ENCODE measurements at places on chromosomes 16 and 17. TPM values are rescaled to one million over a fixed set of nuclear protein-coding genes. Genes with fewer than 3 reads are reported as not detected.

The CDT1 gene
- 79.6 TPM for total RNA-seq

DNA sequence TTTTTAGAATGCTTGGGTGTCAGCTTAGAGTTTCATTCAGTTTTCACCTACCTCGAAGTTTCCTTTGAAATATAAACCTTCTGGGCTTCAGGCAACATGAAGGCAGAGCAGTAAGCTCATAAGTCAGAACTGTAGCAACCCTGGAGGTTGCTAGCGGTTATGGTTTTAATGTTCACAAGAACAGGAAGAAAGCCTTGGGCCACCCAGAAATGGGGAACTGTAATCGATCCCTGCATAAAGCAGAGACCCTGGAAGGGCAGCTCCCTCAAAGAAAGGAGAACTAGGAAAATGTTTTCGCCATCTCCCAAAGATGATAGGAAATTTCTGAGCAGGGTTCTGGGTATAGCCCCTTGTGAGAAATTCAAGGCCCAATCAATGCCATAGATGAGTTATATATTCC is 47.8 kb upstream of the RASL10B start:
- H3K4me3 ChIP-seq, result no peak overlapping the region
- no peak overlapping the region for H3K27ac ChIP-seq
- no peaks in the 10 kb centered on the region for H3K4me1 ChIP-seq
- H3K36me3 ChIP-seq, result peaks cover 16% of the 10 kb centered on the region

DNA sequence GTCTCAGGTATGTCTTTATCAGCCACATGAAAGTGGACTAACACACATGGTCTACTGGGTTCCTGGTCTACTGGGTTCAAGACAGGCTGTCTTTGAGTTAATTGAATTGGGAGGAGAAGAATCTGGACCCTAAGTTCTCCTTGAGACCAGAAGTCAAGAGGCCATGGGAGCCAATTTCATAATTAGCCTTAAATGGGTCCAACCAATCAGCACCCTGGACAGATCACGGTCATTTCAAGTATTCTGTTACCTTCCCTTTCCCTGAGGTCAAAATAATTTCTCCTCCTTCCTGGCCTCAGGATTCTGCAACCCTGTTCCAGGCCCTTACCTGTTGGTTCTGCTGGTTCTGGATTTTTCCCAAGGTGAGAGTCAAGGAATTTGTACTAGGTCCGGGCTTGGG is 23.8 kb downstream of the OSBPL7 start:
- H3K4me1 ChIP-seq, result no peaks in the 10 kb centered on the region
- no peak overlapping the region for H3K4me3 ChIP-seq
- H3K27ac ChIP-seq, result no peak overlapping the region
- no peaks in the 10 kb centered on the region for H3K36me3 ChIP-seq

The KRT17 gene
- not detected for total RNA-seq

The PLCD3 gene
- 36.5 TPM for total RNA-seq

GRCh38 chr17:82257473-82257872 is 16.0 kb downstream of the CSNK1D start:
- peak; percentile 50 for DNase-seq
- H3K4me3 ChIP-seq, result no peak overlapping the region
- no peak overlapping the region for H3K27ac ChIP-seq
- H3K4me1 ChIP-seq, result peaks cover 5% of the 10 kb centered on the region
- H3K36me3 ChIP-seq, result peaks cover 55% of the 10 kb centered on the region
- H3K27me3 ChIP-seq, result no peaks in the 10 kb centered on the region

DNA sequence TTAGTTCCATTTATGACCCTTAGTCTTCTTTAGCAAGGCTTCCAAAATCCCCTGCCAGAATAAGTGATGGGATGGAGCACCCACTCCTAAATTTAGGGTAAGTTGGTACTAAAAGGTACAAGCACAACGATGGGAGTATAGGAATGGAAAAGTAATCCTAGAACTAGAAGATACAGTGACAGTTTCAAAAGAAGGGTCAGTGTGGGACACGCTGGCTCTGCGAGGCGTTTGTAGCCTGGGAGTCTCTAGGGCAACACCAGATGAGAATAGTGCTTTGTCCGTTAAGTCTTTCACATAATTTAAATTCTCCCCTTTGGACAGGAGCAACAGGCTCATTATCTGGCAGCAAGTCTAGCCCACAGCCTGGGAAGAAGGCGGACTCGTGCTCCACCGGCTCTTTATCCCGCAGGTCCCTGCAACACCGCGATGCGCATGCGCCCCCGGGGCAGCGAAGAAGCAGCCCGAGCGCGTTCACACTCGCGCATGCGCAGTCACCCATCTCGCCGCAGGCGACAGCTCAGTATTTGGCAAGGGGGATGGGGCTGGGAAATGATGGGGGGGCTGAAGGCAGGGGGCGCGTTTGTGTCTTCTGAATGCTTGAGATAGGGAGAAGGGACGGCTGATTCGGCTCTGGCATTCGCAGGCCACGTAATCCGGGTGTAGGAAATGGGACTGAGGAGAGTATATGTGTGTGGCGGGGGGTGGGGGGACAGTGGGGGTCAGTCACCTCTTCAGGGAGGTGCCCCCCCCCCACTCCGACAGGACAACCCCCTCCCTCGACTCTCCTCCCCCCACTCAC is 564 bp downstream of the SPOP start:
- DNase-seq, result peak; percentile 98
- H3K27ac ChIP-seq, result peak overlapping the region; percentile 98
- H3K36me3 ChIP-seq, result peaks cover 5% of the 10 kb centered on the region
- peaks cover 40% of the 10 kb centered on the region for H3K4me1 ChIP-seq
- H3K4me3 ChIP-seq, result peak overlapping the region; percentile 97

The PYY gene
- total RNA-seq, result not detected

DNA sequence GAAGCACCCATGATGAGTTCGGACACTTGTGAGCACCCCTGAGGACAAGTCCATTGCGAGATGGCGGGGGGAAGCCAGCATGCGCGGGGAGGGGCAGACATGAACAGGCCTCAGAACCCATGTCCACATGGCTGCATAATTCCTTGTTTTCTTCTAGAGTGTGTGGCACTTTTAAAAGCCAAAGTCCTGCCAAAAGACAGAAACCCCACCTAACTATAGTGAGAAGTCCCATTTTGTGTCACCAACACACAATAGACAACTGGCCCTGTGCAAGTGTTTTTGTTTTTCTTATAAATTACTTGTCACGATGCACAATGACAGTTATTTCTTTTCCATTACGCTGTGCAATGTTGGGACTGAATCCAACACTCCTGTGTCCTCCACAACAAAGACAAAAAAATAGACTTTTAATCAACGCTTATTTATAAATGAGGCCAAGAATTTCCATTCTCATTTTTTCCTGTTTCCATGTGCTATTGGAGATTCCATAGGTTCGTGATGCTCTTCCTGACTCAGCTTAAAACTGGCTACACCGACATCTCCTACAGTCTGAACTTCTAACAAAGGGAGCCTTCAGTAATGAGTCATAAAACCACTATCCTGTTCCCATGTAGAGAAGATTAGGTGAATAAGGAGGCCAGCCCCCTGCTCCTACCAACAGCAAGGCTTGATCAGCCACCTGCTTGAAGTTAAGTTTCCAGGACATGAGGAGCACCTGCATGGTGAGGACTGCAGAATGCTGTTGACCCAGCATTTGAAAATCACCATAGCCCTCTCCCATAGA is 98.9 kb downstream of the ZNF423 start:
- H3K4me1 ChIP-seq, result peaks cover 51% of the 10 kb centered on the region
- no peaks in the 10 kb centered on the region for H3K36me3 ChIP-seq
- H3K4me3 ChIP-seq, result no peak overlapping the region
- DNase-seq, result no peak

- no peaks in the 10 kb centered on the region for H3K4me1 ChIP-seq
- DNase-seq, result no peak
- peak overlapping the region; percentile 10 for H3K27ac ChIP-seq
- H3K4me3 ChIP-seq, result no peak overlapping the region
- H3K27me3 ChIP-seq, result no peaks in the 10 kb centered on the region
These were observed 66.4 kb downstream of the NDEL1 start for GRCh38 chr17:8502126-8502525.

The FOXJ1 gene
- total RNA-seq, result 4.5 TPM

- no peaks in the 10 kb centered on the region for H3K36me3 ChIP-seq
- H3K27me3 ChIP-seq, result peaks cover 33% of the 10 kb centered on the region
- peak overlapping the region; percentile 84 for H3K27ac ChIP-seq
- DNase-seq, result no peak
- peak overlapping the region; percentile 81 for H3K4me3 ChIP-seq
These were observed 23.7 kb downstream of the ARHGAP23 start for GRCh38 chr17:38451840-38452529.

The LITAFD gene
- not detected for total RNA-seq

DNA sequence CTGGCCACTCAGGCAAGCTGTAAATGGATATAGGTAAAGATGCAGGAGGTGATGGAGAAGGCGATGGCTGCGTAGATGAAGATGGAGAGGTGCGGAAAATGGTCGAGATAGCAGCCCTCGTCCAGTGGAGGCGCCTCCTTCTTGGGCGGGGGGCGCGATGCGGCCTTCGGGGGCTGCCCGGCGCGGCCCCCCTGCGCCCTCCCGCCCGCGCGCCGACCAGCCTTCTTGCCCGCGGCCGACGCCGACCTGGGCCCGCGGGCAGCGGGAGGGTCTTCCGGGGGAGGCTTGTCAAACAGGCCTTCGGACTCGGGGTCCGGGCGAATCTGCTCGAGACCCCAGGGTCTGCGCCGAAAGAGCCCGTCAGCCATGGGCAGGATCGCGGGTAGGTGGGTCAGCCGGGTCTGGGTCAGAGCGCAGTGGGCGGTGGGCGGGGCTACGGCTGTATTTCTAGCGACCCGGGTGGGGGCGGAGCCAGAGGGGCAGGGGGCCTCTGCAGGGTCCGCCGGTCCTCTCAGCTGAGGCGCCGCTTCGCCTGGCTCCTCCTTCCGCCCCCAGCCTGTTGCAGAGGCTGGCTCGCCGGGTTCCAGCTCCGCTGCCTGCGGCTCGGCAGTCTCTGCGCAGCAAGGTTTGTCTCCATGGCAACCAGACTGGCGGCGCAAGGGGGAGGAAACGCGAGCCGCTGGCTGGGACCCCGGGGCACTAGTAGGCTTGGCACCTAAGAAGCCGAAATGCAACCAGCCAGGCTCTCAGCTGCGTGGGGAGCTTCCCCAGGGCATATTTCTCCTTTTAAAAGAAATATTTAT is 14.4 kb downstream of the MIS12 start:
- peak overlapping the region; percentile 94 for H3K27ac ChIP-seq
- DNase-seq, result peak; percentile 97
- peaks cover 30% of the 10 kb centered on the region for H3K27me3 ChIP-seq
- peak overlapping the region; percentile 99 for H3K4me3 ChIP-seq

GRCh38 chr16:4019371-4019791 is 96.9 kb downstream of the ADCY9 start:
- H3K4me1 ChIP-seq, result peaks cover 3% of the 10 kb centered on the region
- H3K27ac ChIP-seq, result no peak overlapping the region
- no peak for DNase-seq
- no peaks in the 10 kb centered on the region for H3K36me3 ChIP-seq
- no peak overlapping the region for H3K4me3 ChIP-seq

DNA sequence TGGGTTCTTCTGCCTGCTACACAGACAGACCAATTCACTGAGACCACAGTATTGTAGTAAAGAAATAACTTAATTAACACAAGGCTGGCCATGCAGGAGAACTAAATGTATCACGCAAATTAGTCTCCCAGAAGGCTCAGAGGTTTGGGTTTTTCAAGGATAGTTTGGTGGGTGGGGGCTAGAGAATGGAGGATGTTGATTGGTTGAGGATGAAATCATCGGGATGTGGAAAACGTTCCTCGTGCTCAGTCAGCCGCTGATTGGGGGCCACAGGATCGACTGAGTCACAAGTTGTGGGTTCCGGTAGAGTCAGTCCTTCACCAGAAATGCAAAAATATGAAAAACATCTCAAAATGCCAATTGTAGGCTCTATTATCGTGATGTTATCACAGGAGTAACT is 18.7 kb downstream of the RHOT1 start:
- DNase-seq, result no peak
- peaks cover 13% of the 10 kb centered on the region for H3K36me3 ChIP-seq
- no peaks in the 10 kb centered on the region for H3K27me3 ChIP-seq
- H3K4me3 ChIP-seq, result no peak overlapping the region

GRCh38 chr17:13864521-13864920 is 204.8 kb upstream of the COX10 start:
- no peak overlapping the region for H3K27ac ChIP-seq
- H3K27me3 ChIP-seq, result no peaks in the 10 kb centered on the region
- DNase-seq, result no peak
- peaks cover 13% of the 10 kb centered on the region for H3K4me1 ChIP-seq

The C16orf46 gene
- 2.1 TPM for total RNA-seq

DNA sequence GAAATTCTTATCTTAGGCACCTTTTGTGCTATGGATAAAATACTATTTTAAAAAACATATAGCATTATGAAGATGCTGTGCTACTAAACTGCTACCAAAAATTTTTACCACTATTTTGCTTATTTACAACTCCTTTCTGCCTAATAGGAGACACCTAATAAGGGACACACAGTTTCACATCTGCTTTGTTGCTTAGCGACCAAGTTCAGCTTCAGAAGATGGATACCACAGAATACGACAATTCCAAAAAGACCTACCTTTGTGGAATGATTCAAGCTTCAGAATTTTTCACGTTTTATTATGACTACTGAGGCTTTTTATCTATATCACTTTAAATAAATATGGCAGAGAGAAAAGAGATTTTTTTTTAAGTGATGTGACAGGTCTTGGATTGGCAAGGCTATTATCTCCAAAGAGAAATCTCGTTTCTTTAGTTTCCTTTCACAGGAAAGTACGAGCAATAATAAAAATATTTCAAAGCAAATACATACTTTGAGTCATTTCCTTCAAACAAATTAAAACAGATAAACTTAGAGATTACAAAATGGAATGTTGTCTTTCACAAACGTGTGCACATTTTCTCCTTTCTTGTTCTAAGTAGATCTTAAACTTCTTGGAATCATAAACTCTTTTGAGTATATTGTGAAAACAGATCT is 35.4 kb downstream of the SPAG9 start:
- H3K36me3 ChIP-seq, result peaks cover 2% of the 10 kb centered on the region
- H3K4me1 ChIP-seq, result peaks cover 3% of the 10 kb centered on the region
- no peaks in the 10 kb centered on the region for H3K27me3 ChIP-seq

DNA sequence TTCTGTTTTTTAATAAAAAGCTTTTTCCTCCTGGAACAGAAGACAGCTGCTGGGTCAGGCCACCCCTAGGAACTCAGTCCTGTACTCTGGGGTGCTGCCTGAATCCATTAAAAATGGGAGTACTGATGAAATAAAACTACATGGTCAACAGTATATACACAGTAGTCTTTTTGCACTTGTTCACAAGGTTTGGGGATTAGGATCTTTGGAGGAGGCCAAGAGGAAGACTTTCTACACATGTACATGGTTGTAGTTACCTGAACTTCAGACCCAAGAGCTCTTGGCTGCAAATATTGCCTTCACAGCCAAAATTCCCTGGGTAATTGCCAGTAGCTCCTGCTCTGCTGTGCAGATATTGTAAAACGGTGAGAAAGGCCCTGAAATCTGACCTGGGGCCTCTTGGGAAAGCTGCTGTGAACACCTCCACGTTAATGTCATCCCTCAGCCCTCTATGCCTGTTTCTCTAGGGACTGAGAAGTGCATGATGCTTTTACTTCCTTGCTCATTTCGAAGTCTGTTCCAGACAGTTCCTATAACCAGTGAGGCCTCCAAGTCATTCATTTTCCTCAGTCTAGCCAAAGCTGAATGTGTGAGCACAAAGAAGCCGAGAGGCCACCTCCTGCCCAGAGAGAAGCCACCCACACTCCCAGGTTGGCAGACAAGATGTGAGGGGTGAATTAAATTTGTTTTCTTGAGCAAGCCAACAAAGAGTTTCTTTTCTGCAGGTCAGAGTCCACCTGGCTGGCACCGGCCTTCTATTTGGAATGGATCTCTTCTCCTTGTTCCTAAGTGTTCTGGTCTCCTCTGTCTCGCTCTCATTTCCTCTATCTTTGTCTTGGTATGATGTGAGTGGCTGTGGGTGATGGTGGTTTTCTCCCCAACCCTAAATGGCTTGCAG is 15.9 kb downstream of the ANKRD40 start:
- H3K27me3 ChIP-seq, result no peaks in the 10 kb centered on the region
- DNase-seq, result no peak
- H3K4me3 ChIP-seq, result peak overlapping the region; percentile 14
- peaks cover 6% of the 10 kb centered on the region for H3K36me3 ChIP-seq
- H3K27ac ChIP-seq, result no peak overlapping the region
